ENCODE measurements at places on chromosomes 2 and 18.

GRCh38 chr2:146916914-146917313 is 927.9 kb upstream of the ACVR2A start:
- DNase-seq: no peak

- DNase-seq: no peak
These were observed 28.3 kb downstream of the PKP4 start for GRCh38 chr2:158484892-158485556.

GRCh38 chr2:150160058-150160457 is 327.4 kb downstream of the RND3 start:
- no peak for DNase-seq

GRCh38 chr2:230130668-230131364 is 62.1 kb upstream of the SLC16A14 start:
- no peak for DNase-seq

- no peak for DNase-seq
These were observed 74.4 kb downstream of the CRACDL start for GRCh38 chr2:98861601-98862000.

DNA sequence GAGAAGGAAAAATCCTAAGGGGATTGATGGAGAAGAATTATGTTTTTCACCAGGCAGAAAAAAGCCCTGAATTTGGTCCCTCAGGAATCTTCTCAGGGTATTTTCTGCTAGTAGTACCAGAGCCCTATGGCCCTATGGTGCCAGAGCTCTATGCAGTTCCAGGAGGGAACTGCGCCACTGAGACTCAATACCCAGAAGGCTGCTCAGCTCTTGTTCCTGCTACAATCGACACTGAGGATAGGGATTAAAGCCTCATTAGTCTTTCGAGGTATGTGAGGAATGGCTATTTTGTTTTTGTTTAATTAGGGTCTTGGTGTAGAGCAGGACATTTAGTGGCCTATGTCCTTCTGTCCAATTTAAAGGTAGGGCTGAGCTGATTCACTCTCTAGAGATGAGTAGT is 21.7 kb upstream of the PPP3R1 start:
- no peak for DNase-seq

GRCh38 chr2:112661656-112662305 is 16.0 kb downstream of the SLC20A1 start:
- DNase-seq: no peak

DNA sequence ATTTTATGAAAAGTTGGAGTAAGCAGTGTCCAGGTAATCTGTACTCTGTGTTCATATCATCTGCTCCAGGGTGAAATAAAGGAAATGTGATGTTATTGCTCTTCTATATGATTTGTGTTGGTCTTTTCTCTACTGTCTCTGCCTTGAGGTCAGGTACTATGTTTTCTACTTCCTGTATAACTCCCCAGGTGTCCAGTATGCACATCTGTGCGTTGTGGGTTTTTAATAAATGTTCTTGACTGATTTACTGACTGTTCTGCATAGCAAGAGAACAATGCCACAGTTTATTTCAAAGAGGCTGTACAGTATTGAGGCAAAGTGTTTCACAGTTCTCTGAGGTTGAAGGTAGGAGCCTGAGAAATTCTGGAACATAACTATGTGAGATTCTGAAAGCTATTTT is 89.7 kb downstream of the BABAM2 start:
- DNase-seq: no peak

- no peak for DNase-seq
These were observed 85.2 kb downstream of the INO80D start for GRCh38 chr2:206000776-206001175.

Data from T-helper 2 cell treated with Interferon-gamma antibody and Interleukin-4, amounts not matched to agents 5 μg/mL and 100 μg/mL, for 36 hours (primary cell).